ENCODE measurements at places on chromosomes 3 and 15.

DNA sequence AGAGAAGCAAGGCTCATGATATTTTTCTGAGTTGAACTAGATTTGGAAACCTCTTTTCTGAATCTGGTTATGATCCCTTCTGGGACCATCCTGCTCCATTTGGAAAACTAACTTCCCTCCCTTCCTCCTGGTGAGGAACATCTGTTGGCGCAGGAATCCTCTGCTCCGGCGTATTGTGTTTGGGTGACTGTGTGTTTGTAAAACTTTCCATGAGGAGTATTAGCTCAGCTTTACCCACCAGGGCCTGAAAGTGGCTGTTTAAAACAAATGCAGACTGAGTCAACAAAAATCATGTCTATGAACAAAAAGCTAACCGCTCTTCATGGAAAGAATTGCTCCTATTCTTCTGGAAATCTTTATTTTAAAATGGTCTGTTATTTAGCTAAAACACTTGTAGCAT, 17.7 kb downstream of the STARD9 start:
- DNase-seq, result no peak

- no peak for DNase-seq
Measured at GRCh38 chr3:193509103-193509965, 45.4 kb downstream of the ATP13A4 start.

DNA sequence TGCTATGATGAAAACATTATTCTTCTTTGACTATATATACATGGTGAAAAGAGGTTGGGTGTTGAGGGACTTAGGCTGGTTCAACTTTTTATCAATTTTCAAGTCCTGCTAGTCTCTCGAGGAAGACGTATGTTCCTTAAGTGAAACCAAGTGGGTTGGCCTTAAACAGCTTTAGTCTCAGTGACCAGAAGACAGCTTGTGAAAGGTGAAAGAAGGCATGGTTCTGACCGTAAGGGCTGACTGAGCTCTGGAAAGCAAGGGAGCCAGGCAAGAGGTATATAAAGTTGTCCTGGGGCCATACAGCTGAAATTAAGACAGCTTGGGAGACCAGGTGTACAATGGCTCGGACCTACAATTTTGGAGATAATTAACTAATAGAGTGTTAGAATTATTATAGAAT, 128.9 kb upstream of the TP63 start:
- DNase-seq, result no peak

- peak; percentile 89 for DNase-seq
Measured at GRCh38 chr3:31041161-31041978, 146.9 kb upstream of the GADL1 start.

- DNase-seq, result no peak
Measured at GRCh38 chr3:196063456-196063855, 18.4 kb downstream of the TFRC start.

GRCh38 chr3:24351779-24352469, 142.7 kb downstream of the THRB start:
- peak; percentile 41 for DNase-seq

- DNase-seq, result no peak
Measured at GRCh38 chr3:116350119-116350733, 95.1 kb downstream of the LSAMP start.

DNA sequence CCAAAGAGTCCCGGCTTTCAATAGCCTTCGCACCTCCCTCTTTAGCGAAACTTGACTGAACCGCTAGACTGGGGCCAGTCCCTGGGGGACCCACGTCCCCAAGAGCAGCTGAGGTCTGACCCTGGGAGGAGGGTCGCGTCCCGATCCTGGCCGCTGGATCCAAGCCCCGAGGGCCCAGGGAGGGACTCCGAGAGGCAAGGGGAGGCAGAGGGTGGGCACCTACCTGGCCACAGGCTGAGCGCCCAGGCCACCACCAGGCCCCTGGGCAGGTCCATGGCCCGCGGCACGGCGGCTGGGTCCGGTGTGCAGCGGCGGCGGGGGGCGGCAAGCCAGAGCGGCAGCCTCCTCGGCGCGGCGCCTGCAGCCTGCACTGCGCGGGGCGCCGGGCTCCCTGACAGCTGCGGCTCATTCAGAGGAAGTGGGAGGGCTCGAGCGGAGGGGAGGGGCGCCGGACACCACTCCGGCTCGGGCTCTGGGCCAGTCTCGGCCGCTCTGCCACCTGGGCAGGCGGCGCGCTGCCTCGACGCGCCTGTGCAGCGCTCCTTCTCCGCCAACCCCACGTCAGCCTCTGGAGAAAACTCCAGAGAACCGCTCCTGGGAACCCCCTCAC, at the start of gene ITGA11:
Gene ITGA11 (minus strand): TSS at position 372 of the 610 bp plus-strand sequence. CDS start 97 bp downstream, at position 275.
- DNase-seq, result peak; percentile 51

GRCh38 chr15:61248790-61249189, 19.7 kb upstream of the RORA start:
- no peak for DNase-seq

- no peak for DNase-seq
Measured at GRCh38 chr3:50172626-50173220, 17.6 kb downstream of the SEMA3F start.

GRCh38 chr15:45183511-45183910, 4.3 kb downstream of the SHF start:
- DNase-seq, result no peak

DNA sequence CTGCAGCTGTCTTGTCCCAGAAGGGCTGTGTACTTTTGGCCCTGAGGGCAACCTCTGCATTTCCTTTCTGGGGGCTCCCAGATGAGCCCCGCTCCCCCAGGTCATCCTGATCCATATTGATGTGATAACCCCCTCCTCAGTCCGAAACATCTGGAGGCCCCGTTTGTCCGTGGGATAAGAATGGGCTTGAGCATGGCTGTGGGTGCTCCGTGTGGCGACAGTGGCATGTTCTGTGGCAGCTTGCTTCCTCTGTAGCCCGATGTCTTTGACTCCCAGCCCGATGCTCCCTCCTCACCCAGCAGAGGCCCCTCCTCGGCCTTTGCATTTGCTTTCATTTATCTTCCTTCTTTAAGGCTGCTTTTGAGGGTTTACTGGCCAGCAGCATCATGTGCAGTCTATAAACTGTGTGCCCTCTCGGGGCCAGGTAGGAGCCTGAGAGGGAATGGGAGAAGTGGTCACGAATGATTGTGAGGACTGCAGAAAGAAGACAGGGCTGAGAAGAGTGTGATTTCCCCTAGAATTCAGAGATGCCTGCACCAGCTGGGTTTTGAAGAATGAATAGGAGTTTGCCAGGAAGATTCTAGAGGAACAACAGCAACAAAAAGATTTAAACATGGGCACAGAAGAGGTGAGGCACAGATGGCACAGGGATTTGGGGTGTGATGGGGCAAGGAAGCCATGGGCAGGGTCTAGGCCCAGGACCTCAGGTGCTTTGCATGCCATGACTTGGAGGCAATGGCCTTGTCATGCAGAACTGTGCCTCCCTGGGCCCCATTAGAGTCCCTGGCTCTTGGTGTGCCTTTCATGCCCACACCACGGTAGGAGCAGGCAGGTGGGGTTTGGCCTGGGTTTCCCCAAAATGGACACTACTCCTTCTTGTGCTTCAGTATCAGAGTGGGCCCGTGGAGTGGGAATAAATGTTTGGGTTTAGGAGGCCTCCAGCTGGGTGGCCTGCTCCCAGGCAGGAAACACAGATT, 34.2 kb downstream of the APBA2 start:
- no peak for DNase-seq

- no peak for DNase-seq
Measured at GRCh38 chr3:138433892-138434275, 532 bp upstream of the ESYT3 start.

DNA sequence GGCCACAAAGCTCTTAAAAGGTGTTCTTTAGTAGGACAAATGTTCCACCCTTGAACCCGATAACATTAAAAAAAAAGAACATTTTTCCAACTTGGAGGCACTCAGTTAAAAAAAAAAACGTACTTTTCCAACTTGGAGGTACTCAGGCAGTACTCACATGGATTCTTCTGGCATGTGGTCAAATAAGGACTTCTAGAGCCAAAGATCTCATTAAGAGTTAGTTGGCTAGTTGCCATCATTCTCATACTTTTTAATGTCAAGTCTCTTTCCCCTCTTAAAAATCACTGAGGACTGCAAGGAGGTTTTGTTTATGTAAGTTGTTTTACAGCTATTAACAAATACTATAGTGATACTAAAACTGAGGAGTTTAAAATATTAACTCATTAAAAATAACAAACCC, 101.0 kb downstream of the CADPS start:
- DNase-seq, result no peak

DNA sequence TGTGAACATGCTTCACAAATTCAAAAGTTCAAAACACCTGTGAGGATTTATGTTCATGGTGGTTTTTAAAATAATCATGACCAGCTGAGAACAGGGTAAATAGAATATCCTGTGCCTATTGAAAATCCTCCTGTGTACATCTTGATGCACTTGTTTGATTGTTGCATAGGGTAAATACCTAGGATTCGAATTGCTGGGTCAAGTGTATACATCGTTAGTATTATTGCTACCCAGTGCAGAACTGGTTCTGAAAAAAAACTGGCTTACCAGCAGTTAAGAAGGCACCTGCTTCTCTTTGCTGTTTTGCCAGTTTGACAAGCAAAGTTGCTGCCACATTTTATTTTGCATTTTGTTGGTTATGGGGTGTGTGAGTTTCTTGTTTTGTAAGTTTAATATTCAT, 272.6 kb downstream of the CLSTN2 start:
- no peak for DNase-seq

GRCh38 chr3:51928438-51928837, 13.3 kb downstream of the RRP9 start:
- no peak for DNase-seq

DNA sequence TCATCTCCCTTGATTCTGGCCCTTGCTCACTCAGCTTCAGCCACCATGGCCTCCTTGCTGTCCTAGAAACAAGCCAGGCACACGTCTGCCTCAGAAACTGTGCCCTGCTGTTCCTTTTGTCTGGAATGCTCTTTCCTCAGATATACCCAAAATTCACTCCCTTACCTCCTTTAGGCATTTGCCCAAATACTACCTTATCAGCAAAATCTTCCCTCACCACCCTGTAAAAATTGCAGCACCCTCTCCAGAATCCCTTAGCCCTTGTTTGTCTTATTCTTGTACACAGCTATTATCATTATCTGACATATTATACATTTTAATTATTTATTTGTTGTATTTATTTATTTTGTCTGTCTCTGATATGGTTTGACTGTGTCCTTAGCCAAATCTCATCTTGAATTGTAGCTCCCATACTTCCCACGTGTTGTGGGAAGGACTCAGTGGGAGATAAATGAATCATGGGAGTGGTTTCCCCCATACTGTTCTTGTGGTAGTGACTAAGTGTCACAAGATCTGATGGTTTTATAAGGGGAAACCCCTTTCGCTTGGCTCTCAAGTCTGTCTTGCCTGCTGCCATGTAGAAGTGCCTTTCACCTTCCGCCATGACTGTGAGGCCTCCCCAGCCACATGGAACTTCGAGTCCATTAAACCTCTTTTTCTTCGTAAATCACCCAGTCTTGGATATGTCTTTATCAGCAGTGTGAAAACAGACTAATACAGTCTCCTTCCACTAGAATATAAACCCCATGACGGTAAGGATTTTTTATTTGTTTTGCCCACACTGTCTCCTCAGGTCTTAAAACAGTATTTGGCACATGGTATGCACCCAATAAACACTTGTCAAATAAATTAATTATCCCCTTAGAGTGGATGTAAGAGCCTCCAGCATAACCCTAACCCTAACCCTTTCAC, 60.0 kb upstream of the STT3B start:
- peak; percentile 92 for DNase-seq

- DNase-seq, result peak; percentile 72
Measured at GRCh38 chr3:73624821-73625665, at the start of gene PDZRN3. Gene PDZRN3, minus strand, starts transcription at chr3:73624941.

GRCh38 chr3:135736740-135737139, 228.8 kb upstream of the PPP2R3A start:
- DNase-seq, result no peak

- DNase-seq, result peak; percentile 17
Measured at GRCh38 chr3:140630366-140630765, 47.5 kb upstream of the TRIM42 start.

- peak; percentile 25 for DNase-seq
Measured at GRCh38 chr15:44780608-44781007, 44.3 kb downstream of the TRIM69 start.

DNA sequence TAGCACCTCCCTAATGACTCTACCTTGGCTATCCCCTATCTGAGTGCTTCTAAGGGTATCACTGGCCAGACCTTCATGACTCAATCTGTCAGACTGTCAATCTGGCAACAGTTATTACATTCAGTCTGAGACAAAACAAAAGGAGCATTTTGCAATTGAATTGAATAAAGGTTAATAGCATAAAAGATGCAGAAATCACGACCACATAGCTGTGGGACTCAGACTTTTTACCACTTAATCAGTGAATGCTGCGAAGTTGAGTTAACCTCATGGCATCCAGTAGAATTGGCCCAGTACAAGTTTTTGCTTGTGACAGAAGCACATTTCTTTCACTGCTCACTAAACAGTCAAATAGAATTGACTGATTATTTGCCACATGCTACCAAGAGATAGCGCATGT, 480.7 kb upstream of the DPPA4 start:
- DNase-seq, result no peak

GRCh38 chr3:171981271-171981605, 58.1 kb upstream of the FNDC3B start:
- DNase-seq, result no peak

DNA sequence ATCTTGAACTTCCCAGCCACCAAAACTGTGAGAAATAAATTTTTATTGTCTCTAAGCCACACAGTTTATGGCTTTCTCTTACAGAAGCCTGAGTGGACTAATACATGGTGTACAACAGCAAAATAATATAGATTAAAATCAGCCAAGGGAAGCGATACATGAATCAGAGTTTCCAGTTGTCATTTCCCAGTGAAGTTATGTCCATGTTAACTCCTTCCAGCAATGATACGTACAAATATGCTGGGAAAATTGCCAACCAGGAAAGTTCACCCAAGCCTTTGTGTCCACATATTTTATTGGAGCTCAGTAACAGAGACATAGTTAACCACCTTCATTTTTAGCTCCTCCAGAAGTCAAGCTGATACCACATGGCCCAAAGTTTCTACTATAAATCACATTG, 280.9 kb upstream of the KCNMB2 start:
- DNase-seq, result peak; percentile 47

- no peak for DNase-seq
Measured at GRCh38 chr3:56782215-56782614, 19.5 kb downstream of the ARHGEF3 start.

DNA sequence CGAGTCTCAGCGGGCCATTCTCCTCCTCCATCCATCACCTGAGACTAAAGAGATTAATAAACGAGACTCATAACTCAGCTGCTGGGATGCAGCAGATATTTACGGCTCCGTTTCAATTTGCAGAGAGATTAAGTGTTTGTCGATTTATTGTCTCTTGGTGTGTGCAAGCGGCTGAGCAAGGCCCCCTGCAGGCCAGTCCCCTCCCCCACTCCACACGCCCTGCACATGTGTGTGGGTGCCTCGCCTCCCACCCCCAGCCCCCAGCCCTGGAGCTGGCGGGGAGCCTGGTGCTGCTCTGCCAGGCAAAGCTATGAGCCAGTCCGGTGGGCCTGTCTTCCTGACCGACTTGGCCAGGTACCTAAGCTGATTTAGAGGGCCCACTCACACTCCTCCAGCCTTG, 63.0 kb downstream of the CYP11A1 start:
- no peak for DNase-seq

- DNase-seq, result no peak
Measured at GRCh38 chr3:151379083-151379734, 5.3 kb downstream of the P2RY12 start.

All from astrocyte of the spinal cord (primary cell).